ENCODE measurements at places on chromosomes 4 and X. TPM values are rescaled to one million over a fixed set of nuclear protein-coding genes. Genes with fewer than 3 reads are reported as not detected.

GRCh38 chr4:37978248-37978924 is 18.2 kb downstream of the PTTG2 start:
- DNase-seq, result no peak

- no peak for DNase-seq
Observed at GRCh38 chr4:18404642-18405041, 383.1 kb upstream of the LCORL start.

MAGEC2 gene
- polyA plus RNA-seq, result not detected

GAGE12J gene
- not detected for polyA plus RNA-seq

Measured in HepG2 (cell line).